ENCODE measurements at places on chromosomes 1 and 21.

DNA sequence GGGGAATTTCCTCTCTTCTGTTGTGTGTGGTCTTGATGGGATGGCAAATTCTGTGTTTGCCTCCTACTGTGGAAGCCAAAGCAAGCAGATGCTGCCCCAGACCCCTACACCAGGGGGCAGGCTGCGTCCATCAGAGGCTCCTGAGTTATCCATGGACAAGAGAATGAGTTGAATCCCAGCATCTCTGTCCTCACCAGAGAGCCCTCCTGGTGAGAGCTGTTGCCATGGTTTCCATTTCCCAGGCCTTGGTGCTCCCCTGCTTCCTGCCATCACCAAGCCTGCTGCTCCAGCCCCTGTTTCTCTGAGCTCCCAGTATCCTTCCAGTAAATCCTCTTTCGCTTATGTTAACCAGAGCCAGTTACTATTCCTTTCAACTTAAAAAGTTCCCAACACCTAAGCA, 20.4 kb upstream of the GNG12 start:
- DNase-seq, result peak; percentile 56

DNA sequence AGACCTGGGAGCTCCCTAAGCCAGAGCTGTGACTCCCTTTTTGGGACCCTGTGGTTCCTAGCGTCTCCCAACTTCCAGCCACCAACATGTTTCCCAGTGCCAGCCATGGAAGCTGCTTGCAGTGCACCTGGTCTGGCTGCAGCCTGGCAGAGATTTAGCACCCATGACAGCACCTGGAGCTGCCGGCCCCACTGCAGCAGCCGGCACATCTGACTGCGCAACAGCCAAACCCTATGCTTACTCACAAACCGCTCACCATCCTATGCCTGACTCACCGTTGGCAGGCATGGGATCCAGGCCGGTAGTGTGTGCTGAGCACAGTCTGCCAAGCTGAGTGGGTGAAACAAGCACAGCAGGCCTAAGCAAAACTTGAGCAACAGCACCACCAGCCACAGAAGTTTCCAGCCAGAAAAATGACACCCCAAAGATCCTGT, 435.9 kb upstream of the PRMT6 start:
- DNase-seq, result no peak

GRCh38 chr21:26366781-26367180, 196.2 kb upstream of the APP start:
- DNase-seq, result no peak

GRCh38 chr1:64038965-64039364, 164.5 kb upstream of the UBE2U start:
- no peak for DNase-seq

GRCh38 chr1:178651742-178652141, 73.3 kb upstream of the RALGPS2 start:
- DNase-seq, result no peak

- DNase-seq, result peak; percentile 8
Observed at GRCh38 chr1:93614986-93615581, 66.6 kb downstream of the BCAR3 start.

DNA sequence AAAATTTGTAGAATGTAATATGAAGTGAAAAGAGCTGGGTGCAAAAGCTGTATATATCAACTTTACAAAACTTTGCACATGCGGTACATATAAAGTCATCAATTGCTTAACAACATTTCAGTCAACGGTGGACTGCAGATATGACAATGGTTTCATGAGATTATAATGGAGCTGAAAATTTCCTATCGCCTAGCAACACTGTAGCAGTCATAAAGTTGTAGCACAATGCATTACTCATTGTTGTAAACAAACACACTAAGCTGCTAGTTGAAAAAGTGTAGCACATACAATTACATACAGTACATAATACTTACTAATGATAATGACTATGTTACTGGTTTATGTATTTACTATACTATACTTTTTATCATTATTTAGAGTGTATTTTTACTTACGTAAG, 64.0 kb downstream of the RGS7 start:
- no peak for DNase-seq

DNA sequence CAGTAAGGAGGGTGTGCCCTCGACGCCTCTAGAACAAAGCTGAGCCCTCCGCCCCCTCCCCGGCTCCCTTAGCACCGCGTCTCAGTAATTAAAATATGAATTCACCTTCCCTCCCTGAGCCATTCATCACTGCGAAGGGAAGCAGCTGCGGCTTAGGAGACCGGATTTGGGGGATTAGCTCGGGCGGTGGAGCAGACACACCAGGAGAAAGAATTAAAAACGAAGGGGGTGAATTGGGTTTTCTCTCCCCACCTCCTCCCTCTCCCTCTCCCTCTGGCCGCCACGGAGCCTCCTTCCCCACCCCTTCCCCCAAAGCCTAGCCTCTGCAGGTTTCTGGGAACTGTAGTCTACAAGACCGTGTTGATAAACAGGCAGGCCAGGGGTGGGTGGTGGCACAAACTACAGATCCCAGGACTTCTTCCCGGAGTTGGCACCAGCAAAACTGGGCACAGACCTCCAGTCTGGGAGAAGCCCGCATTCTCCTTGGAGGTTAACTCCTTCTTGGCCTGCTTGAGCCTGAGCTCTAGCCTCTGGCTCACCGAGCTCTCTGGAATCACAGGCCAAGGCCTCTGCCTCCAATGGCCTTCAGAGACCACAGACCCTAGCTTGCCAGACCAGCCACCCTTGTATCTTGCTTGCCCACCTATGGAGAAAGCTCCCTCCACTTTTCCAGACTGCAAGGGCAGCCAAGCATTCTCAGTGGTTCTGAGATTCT, 10.8 kb downstream of the BLACAT1 start:
- DNase-seq, result no peak

DNA sequence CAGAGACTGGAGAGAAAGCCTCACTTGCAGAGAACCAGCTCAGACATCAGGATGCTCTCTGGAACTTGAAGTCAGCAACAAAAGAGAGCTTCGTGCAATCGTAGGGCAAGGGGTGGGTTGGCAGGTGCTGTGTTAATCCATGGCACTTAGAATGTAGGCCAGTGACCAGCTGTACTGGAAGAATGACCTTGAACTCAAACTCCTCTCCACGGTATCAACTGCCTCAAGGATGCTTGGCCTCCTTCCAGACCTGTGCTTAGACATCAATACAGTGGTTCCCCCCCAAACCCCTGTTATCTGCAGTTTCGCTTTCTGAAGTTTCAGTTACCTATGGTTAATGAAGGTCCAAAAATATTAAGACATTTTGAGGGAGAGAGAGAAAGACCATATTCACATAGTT, 6.5 kb downstream of the KANK4 start:
- no peak for DNase-seq

GRCh38 chr1:91769742-91770141, 116.2 kb downstream of the TGFBR3 start:
- DNase-seq, result no peak

- peak; percentile 96 for DNase-seq
Observed at GRCh38 chr1:62621907-62622306, 24.6 kb downstream of the ANGPTL3 start.

GRCh38 chr21:45103971-45104520, 29.7 kb downstream of the ADARB1 start:
- no peak for DNase-seq

GRCh38 chr1:183699616-183700160, 46.6 kb upstream of the APOBEC4 start:
- DNase-seq, result no peak

GRCh38 chr1:167529829-167530474, 11.6 kb upstream of the CD247 start:
- no peak for DNase-seq

DNA sequence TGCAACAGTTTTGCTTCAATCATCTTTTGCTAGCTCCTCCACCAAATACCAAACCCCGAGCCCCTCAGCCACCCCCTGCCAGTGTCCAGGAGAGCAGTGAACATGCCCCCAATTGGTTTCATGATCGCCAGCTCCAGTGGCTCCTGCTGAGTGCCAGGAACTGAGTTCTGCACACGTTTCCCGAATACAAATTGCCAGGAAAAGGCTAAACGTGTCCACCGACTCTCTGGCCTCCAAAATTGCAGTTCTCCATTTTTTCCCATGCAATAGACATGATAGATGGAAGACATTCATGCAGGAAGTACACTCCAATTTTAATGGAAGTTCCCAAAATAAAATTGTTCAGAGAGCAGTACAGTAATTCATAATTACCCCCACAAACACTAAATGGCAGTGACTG, 101.3 kb downstream of the SPSB1 start:
- DNase-seq, result no peak

- DNase-seq, result no peak
Observed at GRCh38 chr21:28338701-28339305, 653.9 kb downstream of the LTN1 start.

- DNase-seq, result no peak
Observed at GRCh38 chr21:40636026-40636425, 210.9 kb downstream of the DSCAM start.

- no peak for DNase-seq
Observed at GRCh38 chr1:204354579-204354978, 5.2 kb downstream of the PLEKHA6 start.

DNA sequence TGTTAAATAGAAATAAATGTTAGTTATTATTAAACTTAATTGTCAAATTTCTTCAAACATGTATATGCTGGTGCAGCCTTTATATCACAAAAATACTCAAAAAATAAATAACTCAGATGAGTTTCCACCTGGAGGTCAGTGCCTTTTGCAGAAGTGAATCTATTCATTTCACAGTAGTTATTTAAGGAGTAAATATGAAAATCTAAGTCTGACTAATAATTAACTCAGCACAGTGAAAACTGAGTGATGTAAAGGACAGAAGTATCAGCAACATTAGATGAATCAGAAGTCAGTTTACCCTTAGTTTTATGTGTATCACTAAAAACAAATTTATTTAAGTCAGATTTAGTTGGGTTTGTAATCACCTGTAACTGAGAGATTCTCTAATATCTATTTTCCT, 2135.4 kb downstream of the MRPL39 start:
- DNase-seq, result no peak

All from inflammatory macrophage (primary cell).